ENCODE measurements at places on chromosomes 2 and 18.

GRCh38 chr2:217994776-217995274, 8.0 kb downstream of the TNS1 start:
- DNase-seq = no peak

- DNase-seq = no peak
Observed at GRCh38 chr2:112004253-112004645, 50.8 kb upstream of the TMEM87B start.

DNA sequence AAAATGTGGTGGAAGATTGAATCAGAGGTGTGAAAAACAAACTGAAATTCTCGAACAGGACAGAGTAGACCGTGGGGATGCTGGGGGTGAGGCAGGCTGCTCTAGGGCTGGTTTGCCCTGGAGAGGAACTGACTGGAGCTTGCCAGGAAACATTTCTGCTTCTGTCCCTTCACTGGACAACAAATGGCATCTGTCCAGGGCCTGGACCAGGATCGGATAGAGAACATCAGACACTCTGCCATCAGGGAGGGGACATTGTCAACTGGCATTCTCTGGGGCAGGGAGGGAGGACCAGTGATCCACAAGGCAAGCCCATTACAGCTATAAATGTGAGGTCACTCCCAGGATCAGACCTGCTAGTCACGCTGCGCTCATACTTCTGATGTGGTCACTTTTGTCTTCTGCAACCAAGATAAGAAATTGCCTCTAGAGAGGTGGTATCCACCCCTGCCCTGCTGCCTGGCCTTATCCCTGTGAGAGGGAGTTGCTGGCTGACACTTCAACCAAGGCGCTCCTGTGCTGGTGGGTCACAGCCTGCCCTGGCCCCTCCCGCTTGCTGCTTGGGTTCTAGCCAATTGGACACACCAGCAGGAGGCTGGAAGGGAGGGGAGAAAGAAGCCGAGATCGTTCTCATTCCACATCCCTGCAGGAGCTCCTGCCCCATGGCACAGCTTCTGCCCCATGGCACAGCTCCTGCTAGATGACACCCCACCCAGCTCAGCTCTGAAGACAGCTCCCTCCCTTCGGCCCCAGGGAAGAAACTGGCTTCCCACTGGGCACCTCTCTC, 8.7 kb downstream of the NPPC start:
- DNase-seq = no peak

- DNase-seq = no peak
Observed at GRCh38 chr18:42137693-42138375, 182.8 kb downstream of the PIK3C3 start.

DNA sequence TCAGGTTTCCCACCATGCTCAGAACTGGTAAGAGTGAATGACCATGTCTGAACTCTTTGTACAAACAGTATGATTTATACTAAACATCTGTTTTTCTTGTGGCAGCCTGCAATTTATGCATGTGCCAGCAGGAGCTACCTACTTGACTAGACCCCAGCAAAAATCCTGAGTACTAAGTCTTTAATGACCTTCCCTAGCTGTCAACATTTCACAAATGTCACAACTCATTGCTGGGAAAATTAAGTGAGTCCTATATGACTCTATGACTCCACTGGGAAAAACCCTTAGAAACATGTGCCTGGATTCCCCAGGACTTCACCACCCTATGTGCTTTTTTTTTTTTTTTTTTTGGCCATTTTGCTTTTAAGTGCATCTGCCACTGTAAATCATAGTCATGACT, 1225.8 kb downstream of the SUCLG1 start:
- no peak for DNase-seq

DNA sequence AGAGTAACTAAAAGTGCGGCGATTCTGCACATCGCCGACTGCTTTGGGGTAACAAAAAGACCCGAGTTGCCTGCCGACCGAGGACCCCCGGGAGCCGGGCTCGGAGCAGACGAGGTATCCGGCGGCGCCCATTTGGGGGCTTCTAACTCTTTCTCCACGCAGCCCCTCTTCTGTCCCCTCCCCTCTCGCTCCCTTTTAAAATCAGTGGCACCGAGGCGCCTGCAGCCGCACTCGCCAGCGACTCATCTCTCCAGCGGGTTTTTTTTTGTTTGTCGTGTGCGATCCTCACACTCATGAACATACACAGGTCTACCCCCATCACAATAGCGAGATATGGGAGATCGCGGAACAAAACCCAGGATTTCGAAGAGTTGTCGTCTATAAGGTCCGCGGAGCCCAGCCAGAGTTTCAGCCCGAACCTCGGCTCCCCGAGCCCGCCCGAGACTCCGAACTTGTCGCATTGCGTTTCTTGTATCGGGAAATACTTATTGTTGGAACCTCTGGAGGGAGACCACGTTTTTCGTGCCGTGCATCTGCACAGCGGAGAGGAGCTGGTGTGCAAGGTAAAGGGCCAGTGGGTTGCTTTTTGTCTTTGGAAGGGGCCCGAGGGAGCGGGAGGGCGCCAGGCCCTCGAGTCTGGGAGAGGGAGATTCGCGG, 1.4 kb downstream of the TRIB2 start:
- peak; percentile 17 for DNase-seq

DNA sequence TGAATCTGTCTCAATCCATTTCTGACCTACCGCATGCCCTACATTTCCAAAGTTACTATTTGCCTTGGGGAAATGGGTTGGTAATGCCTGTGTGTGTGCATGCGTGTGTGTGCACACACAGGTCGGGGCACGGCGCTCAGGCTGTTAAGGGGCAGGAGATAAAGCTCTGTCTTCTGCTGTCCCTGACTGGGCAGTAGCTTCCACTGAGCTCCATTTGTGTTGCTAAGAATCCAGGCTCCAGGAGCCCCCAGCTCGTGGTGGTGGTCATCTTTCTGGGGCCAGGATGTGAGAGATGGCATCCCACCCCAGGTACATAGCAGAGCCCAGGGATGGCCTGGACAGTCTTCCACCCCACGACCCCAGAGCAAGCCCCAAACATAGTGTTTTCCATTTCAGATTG, 66.7 kb upstream of the HS6ST1 start:
- no peak for DNase-seq

GRCh38 chr2:65722028-65722778, 289.8 kb upstream of the SPRED2 start:
- DNase-seq = no peak

GRCh38 chr2:73707058-73707457, 30.1 kb downstream of the TPRKB start:
- no peak for DNase-seq

Data from T-helper 1 cell (primary cell).